ENCODE measurements at places on chromosomes 3 and 15.
A peak's percentile ranks its signal among the peaks of the same experiment; 100 is the strongest.

DNA sequence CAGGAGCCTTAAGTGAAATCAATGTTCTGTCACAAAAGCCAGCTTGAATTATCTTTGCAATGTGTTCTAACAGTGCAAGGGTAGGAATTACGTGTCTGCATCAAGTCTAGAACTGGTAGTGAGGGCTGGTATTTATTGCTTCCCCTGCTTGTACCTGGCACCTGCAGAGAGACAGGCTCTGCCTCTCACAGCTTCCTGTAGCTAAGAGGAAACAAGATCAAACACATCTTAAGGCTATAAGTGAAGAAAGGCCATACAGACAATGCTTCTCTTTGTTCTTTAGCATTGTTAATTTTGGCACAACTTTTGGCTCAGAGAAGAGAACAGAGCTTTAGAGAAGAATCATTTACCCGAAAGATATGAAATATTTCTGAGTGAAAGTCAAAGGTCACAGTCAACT lies 479.9 kb downstream of the GRM7 start:
- no peak for DNase-seq

GRCh38 chr15:79410237-79410636 lies 21.9 kb upstream of the MINAR1 start:
- no peak for DNase-seq

DNA sequence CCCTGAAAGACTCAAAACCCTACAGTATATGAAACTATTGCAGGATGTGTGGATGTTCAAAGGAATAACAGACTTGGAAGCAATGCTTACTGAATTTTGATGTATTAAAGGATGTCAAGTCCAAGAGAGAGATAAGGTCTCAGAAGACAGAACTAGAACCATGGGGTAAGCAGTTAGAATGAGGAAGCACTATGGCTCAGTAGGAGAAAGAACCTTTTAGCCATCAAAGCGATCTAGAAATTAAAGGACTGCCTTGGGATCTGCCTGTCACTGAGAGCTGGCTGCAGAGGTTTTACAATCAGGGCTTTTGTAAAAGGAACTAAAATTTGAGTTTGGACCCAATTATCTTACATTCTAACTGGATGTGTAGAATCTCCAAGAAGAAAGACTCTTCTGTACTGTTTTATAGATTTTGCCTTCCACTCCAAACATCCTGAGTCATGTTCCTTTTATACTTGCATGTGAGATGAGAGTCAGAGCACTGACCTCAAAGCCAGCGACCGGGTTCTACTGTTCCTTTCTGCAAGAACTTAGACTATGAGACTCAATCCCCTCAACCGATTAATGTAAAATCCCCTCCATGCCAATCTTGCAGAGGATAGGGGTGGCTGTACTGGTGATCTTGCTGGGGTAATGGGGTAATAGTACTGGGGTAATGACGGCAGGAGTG lies 412.3 kb upstream of the TPRG1 start:
- DNase-seq, result no peak

GRCh38 chr3:181757694-181758306 lies 46.1 kb downstream of the SOX2 start:
- DNase-seq, result no peak

GRCh38 chr3:48318713-48319468 lies 14.6 kb downstream of the SPINK8 start:
- DNase-seq, result no peak

DNA sequence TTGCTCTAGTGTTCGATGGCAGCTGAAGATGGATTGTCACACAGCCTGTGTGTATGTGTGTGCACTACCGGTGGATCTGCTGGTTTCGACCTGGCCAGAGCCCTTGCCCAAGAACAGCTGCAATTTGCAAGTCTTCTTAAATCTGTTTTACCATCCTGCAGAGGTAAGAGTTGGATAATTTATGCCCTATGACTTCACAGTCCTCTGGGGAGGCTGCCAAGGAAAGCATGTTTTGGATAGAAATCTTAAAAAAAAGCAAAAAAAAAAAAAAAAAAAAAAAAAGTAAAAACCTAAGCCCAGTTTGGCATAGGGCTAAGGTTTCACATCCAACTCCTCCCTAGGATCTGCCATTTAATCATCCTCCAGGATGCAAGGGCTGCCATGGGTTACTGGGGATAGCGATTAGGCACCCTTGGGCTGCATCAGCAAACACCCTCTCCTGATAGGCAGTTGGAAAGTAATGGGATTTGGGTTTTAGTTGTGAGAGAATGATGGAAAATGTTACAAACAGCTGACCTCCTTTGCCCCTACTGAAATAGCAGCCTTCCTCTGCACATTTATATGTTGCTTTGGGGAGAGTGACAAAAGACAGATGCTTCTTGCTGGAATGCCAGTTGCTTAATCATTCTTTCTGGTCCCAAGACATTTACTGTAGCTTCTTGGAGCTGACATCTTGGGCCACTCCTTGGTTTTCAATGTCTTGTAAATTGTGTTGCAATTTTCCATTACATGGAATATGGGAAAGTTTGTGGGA lies 35.4 kb downstream of the CD200R1L start:
- no peak for DNase-seq

GRCh38 chr3:182508919-182509711 lies 284.2 kb upstream of the ATP11B start:
- DNase-seq, result peak; percentile 33

GRCh38 chr15:90823455-90823974 lies 44.9 kb upstream of the FURIN start:
- no peak for DNase-seq

- no peak for DNase-seq
Observed at GRCh38 chr3:143084856-143085731, 34.5 kb upstream of the CHST2 start.

GRCh38 chr3:29718661-29719065 lies 437.8 kb downstream of the RBMS3 start:
- DNase-seq, result no peak

- no peak for DNase-seq
Observed at GRCh38 chr3:47096959-47097358, 67.0 kb downstream of the SETD2 start.

DNA sequence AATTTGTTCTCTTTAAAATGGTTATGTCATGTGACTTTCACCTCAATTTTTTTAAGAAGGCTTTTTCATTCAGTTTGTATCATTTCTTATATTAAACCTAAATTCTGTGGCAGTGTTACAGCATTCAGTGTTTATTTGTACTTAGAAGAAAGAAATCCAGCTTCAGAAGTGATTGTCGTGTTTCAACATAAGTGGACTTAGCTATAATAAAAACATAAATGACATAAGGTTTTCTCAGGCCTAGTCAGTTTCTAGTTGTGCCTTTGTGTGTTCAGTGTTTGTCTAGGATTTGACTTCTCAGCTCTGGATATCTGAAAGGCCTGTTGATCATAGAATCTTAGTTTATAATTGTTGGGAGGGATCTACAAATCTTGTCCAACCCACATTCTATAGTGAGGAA lies 80.5 kb downstream of the STT3B start:
- no peak for DNase-seq

- no peak for DNase-seq
Observed at GRCh38 chr3:120446891-120447668, 3.7 kb downstream of the FSTL1 start.

- DNase-seq, result no peak
Observed at GRCh38 chr3:186466391-186466974, 77.7 kb downstream of the CRYGS start.

- no peak for DNase-seq
Observed at GRCh38 chr15:36323615-36324014, 255.8 kb upstream of the CDIN1 start.

DNA sequence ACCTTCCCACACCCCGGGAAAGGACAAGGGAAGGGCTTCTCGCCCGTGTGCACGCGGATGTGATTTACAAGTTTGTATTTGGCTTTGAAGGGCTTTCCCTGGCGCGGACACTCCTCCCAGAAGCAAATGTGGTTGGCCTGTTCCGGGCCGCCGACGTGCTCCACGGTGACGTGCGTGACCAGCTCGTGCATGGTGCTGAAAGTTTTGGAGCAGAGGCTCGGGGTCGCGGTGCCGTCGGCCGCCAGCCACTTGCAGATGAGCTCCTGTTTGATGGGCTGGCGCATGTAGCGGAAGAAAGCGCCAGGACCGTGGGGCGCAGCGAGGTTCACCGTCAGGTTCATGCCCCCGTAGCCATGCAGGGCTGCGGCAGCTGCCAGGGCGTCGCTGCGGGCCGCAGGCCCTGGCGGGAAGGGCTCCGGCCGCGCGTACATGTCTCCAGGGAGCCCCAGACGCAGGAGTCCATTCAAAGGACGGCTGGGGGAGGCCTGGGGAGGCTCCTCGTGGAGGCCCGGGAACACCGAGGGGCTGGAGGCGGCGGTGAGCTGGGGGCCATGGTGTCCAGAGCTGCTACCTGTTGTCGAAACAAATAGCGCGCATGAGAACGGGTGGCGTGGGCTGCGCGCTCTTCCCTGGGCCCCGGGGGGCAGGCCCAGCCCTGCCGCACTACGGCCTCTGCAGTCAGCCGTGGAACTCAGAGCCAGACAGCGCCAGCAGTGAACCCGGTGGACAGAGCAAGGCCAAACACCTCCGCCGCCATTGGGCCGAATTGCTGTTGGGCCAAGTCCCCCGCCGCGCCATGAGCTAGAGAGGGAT lies 10.2 kb downstream of the ZIC4 start:
- DNase-seq, result no peak

GRCh38 chr3:189316296-189317019 lies 144.7 kb downstream of the TPRG1 start:
- peak; percentile 75 for DNase-seq

DNA sequence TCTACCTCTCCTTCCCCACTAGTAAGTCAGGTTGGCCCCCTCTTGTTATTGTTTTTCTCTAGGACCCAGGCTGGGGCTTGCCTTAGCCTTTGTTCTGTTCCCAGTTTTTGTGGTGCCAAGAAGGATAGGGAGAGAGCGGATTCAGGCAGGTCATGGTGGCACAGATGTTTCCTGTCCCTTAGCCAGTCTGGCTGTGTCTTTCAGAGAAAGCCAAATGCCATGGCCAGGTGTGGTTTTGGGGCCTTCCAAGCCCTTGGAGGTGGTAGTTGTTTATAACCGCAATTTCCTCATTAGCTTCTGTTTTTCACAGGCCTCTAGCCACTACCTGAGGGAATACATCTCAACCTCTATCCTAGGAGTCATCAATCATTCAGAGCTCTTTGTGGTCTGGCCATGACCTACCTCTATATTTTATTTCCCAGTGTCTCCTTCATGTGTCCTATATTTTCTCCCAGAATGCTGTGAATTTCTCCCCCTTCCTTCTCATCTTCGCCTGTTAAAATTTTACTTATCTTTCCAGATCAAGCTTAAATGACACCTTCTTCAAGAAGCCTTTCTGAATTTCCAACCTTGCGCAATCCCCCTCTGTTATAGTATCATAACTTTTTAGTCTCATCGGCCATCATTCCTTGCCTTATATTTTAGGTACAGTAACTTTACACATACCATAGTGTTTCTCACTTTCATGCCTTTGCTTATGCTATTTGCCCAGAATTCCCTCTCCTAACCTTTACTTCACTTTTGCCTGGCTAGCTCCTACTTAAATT lies 38.2 kb downstream of the TIMP4 start:
- DNase-seq, result no peak

- DNase-seq, result no peak
Observed at GRCh38 chr3:70464876-70465275, 152.4 kb upstream of the MDFIC2 start.

GRCh38 chr3:36649125-36649524 lies 115.2 kb downstream of the DCLK3 start:
- no peak for DNase-seq

- DNase-seq, result no peak
Observed at GRCh38 chr3:127690823-127691452, 18.2 kb downstream of the ABTB1 start.

- DNase-seq, result no peak
Observed at GRCh38 chr15:74790080-74790916, 8.4 kb downstream of the CSK start.

DNA sequence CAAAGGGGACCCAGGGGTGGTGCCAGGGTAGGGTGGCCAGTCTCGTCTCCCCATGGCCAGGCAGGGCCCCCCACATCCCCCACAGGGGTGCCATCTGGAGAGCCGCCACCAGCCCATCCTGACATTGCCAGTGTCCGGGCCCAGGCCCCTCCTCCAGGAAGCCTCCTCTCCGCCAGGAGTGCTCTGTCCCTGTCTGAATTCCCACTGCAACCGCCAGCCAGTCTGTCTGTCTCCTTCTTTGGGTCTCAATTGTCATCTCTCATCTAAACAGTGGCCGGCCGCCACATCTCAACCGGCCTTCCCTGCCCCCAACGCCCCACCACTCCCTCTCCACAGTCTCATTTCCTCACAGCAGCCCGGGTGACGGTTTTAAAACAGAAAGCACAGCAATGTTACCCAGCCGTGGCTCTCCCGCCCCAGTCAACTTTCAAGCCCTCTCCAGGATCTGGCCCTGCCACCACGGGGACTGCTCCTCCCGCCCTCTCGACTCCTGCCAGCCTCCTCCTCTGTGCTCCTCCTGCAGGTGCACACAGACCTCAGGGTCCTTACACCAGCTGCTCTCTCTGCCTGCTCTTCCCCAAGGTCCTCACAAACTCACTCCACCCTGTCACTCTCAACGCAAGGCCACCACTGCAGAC lies 57.0 kb downstream of the IQSEC1 start:
- no peak for DNase-seq

- DNase-seq, result no peak
Observed at GRCh38 chr15:90083954-90084607, 18.2 kb downstream of the IDH2 start.
